ENCODE measurements at places on chromosomes 3 and 15.

GRCh38 chr15:70160803-70161565 is 63.3 kb upstream of the TLE3 start:
- DNase-seq: no peak

GRCh38 chr3:194736277-194736895 is 50.7 kb downstream of the FAM43A start:
- no peak for DNase-seq

- DNase-seq: no peak
Measured at GRCh38 chr15:53836618-53837017, 77.2 kb upstream of the WDR72 start.

GRCh38 chr3:72814308-72814707 is 33.9 kb downstream of the SHQ1 start:
- no peak for DNase-seq

GRCh38 chr3:72768006-72768441 is 80.2 kb downstream of the SHQ1 start:
- no peak for DNase-seq

DNA sequence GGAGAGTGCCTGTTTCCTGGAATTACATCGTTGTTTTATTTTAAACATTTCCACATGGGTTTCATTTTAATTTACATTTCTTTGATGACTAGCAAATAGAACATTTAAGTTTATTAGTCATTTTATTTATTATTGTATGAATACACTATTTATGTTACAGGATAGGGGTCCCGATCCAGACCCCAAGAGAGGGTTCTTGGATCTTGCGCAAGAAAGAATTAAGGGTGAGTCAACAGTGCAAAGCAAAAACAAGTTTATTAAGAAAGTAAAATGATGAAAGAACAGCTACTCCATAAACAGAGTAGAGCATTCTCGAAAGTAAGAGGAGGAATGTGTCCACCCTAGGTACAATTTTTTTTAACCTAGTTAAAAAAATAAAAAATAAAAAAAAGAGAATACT is 539.5 kb downstream of the NAALADL2 start:
- DNase-seq: no peak

- no peak for DNase-seq
Measured at GRCh38 chr3:127731546-127732289, 59.0 kb downstream of the ABTB1 start.

- no peak for DNase-seq
Measured at GRCh38 chr3:181103605-181104004, 114.1 kb upstream of the DNAJC19 start.

DNA sequence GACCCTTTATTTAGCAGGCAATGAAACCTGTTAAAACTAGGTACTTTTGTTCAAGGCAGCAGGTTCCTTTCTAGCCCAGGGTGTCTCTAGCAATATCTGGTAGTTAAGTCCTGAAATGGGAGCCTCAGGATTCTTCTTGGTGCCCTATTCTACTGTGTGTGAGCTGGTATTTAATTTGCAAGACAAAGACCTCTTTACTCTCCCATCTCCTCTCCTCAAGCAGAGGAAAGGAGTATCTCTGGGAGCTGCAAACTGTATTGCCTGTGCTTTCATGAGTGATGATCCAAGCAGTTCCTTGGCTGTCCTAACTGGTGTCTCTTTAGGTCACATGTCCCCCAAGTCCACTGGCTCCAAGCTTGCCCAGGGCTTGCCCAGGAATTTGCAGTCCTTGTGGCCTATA is 188.2 kb downstream of the SI start:
- no peak for DNase-seq

- DNase-seq: no peak
Measured at GRCh38 chr15:97984157-97984556, 23.7 kb downstream of the ARRDC4 start.

GRCh38 chr3:169448501-169448900 is 215.0 kb downstream of the MECOM start:
- DNase-seq: no peak

DNA sequence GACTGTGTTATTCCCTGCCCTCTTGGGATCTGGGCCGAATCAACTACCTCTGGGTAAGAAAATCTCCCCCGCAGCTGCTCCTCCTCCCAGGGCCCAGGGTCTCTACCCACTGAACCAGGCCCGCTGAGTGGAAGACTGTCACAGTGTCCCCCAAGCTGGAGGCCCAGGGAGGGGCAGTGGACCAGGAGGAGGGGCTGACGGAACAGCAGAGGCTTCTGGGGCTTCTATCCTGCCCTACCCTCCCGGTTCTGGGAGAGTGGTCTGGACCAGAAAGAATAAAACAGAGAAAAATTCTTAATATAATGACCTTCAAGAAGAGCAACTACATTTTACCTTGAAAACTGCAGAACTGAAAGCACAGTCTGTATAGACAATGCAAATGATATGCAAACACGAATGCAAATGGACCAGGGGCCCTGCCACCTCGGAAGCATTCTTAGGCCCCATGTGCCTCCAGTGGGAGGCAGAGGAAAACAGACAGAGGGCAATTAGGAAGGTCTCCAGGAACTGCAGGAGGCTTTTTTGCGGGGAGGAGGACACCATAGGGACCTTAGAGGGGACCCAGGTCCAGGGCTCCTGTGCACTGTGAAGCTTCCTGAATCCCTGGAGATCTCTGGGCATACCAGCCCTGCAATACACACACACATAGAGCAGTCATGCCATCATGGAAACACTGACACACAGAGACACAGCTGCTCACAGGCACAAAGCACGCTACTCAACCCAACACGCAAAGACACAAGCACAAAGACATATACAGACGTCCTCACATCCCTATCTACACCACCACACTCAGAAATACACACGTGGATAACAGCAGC is 12.3 kb downstream of the MEGF11 start:
- no peak for DNase-seq

DNA sequence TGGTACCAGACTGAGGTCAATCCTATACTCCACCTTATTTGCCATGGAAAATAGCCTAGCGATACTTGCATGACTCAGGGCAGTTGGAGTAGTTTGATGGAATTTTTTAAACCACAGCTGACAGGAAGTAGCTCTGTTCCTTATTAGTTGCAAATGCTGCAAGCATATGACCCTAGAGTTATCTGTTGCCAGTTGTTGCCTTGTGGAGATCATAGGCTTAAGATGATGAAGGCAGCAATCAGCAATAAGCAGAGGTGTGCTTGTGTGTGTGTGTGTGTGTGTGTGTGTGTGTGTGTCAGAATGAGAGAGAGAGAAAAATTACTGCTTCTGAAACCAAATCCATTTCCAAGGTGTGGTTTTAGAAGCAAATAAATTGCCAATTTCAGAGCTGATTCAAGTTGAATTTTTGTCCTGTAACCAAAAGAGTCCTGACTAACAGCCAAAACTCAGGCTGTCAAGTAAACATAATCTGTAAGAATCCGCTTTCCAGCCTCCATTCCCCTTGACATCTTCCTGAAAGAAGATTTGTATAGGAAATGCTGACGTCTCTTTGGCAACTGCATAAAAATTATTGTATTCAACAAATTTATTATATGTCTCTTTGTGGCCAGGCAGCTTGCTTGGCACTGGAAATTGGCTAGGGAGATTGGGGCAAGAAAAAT is 141.2 kb downstream of the SERPINI1 start:
- no peak for DNase-seq

GRCh38 chr3:129824926-129825541 is 68.5 kb downstream of the TMCC1 start:
- no peak for DNase-seq

DNA sequence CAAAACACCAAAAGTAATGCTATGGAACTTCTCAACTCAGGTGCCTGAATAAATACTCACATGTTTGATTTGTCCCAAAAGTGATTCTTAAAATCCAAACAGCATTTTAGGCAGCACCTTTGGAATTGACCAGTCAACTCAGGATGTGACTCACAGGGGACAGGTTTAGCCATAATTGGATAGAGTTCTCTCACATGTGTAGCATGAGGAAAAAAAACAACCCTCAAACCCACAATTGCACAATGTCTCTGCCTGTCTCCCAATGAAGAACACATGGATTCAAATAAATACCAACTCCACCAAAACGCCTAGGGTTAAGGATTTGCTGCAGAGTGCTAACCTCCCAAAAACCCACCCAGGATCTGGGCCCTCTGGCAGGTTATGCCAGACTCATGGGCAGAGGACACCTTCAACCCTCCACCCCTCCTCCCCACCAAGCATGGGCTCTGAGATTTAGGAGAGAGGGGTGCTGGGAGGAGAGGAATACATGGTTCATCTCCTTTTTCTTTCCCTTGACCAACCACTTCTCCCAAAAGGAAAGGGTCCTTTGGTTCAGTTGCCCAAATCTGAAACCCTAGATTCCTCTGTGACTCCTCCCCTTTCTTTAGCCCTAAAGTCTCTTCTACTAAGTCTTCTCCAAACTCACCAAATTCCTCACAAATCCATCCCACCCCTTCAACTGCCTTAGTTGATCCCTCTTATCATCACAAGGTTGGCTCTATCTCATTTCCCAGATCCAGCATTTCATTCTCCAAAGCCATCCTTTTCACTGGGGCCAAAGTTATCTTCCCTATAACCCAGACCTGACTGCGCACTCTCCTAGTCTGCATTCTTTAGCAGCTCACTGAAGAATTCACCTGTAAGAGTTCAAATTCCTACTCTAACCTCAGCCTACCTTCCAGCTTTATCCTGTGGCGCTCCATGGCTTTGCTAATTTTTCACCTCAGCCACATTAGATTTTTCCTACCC is 7.7 kb downstream of the RYK start:
- DNase-seq: no peak
